ENCODE measurements at places on chromosomes 1 and 21.

GRCh38 chr1:246769306-246769705 is 45.1 kb downstream of the SCCPDH start:
- no peak for DNase-seq

DNA sequence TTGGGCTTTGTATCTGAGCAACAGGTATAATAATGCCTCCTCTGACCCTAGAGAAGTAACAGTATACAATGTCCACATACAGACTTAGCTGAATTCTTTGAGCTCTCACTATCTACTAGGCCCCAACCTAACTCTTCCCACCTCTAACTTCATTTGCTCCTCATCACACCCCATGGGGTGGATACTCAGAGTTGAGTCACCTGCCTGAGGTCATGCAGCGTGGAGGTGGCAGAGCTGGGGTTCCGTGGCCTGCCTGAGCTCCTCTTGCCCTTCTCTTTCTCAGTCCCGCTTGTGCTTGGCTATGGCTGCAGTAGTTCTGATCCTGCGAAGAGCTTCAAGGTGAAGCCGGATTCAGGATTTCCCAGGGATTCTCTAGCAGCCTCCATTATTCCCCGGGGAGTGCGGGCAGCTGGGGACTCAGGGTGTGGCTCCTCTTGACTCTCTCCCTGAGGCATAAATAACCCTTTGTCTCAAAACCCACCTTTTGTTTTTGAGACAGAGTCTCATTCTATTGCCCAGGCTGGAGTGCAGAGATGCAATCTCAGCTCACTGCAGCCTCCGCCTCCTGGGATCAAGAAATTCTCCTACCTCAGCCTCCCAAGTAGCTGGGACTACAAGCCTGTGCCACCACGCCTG is 29.9 kb upstream of the ACTL8 start:
- no peak for DNase-seq

- DNase-seq = no peak
Observed at GRCh38 chr1:228122921-228123441, 13.9 kb upstream of the MRPL55 start.

GRCh38 chr1:108584428-108584856 is 24.5 kb downstream of the EEIG2 start:
- no peak for DNase-seq

- no peak for DNase-seq
Observed at GRCh38 chr21:43866659-43867331, 1.8 kb downstream of the AGPAT3 start.

DNA sequence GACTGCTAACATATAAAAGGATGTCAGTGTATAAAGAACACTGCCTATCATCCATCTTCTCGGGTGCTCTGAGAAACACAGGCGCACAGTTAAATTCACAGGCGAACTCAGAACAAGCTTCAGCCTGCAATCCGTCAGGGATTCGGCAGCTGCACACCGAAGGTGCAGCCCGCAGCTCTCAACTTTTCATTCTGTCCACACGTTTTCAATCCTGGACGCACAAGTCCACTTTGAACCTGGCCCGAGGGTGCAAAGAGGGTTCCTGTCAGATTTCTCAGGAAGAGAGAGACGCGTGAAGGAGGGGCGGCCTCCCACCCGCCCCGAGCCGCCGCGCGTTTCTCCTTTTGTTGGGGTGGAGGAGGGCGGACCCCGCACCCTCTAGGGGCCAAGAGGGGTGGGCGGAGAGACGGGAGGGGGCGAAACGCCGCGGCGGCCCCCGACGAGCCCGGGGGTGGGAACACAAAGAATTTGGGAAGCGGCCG is 724 bp downstream of the DOCK7 start:
- DNase-seq = peak; percentile 21

GRCh38 chr1:90122654-90123340 is 127.9 kb downstream of the ZNF326 start:
- DNase-seq = peak; percentile 81

GRCh38 chr1:24972915-24973242 is 42.8 kb upstream of the RUNX3 start:
- DNase-seq = no peak

DNA sequence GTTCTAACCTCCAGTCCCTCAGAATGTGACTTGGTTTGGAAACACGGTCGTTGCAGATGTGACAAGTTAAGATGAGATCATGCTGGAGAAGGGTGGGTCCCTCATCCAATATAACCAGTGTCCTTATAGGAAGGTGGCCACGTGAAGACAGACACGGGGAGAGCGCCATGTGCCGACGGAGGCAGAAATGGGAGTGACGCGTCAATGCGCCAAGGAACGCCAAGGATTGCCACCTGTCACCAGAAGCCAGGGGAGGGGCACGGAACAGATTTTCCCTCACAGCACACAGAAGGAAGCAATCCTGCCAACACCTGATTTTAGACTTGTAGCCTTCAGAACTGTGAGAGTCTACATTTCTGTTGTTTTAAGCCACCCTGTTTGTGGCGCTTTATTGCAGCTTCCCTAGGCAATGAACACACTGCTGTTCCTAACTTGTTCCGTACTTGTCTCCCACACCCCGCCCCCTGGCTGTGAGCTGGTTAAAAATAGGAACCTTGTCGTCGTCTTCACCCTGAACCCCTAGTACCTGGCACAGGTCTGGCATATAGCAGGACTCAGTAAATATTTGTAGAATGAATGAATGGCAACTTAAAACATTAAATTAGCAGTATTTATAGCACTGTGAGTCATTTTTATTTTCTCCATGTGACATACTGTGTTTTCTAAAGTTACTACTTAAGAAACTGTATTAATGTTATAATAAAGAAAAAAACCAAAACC is 14.2 kb downstream of the RIMS3 start:
- DNase-seq = no peak

DNA sequence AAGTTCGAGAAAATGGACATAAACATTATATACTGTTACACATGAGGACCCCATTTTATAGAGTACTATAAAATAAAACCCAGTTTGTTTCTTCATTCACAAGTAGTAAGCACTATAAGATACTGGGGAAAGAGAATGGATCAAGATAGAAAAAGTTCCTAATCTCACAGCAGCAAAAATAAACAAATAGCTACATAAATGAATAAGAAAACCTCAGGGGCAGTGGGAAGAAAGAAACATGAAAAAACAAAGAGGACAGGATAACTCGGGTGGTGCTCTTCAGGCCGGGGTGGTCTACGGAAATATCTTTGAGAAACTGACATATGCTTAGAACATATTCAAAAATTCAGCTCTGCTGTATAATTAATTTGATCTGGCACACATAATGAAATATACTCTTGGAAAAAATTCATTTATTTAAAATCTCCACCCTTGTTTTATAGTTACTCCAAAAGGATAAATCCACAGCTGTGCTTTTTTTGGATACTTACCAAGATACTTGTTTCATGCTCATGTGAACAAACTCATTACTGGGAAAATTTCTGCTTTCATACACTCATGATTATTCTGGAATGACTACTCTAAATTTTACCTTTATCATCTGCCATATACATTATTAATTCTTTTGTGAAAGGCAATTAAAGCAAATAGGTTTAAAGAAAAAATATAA is 20.0 kb downstream of the CEP170 start:
- DNase-seq = no peak

DNA sequence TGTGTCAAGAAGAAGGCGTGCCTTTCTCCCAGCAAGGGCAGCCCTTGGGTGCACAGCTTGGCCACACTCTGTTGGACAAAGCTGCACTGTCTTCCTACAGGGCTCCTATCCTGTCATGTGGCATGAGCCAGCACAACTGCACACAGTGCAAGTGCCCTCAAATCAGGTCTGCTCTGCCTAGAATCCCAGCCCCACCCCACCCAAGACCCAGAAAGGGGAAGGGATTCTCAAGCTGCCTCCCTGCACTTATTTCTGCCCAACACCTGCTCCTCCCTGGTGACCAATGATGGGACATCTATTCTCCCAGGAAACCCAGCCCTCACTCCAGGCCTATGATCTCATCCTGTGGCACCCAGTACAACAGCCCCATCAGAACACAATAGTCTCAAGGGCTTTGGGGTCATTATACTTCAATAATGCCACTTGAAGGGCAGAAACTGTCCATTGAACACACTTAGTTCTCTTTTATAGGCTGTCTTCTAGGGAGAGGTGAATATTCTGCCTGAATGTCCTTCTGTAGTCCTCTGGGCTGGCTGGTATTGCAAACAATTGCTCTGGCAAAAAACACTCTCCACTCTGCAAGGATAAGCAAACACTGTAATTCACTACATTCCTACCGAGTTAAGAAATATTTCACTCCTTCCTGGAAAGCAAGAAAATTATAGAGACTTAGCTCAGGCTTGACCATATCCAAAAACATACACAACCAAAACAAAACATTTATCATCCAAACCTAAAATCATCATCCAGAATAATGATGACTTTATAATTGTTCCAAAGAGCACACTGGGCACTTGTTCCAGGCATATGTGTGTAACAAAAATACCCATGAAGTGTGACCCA is 43.1 kb upstream of the IGSF3 start:
- DNase-seq = peak; percentile 51

GRCh38 chr1:7300893-7301663 is 470.0 kb upstream of the VAMP3 start:
- DNase-seq = no peak

- DNase-seq = no peak
Observed at GRCh38 chr1:101257500-101258325, 20.9 kb downstream of the S1PR1 start.

DNA sequence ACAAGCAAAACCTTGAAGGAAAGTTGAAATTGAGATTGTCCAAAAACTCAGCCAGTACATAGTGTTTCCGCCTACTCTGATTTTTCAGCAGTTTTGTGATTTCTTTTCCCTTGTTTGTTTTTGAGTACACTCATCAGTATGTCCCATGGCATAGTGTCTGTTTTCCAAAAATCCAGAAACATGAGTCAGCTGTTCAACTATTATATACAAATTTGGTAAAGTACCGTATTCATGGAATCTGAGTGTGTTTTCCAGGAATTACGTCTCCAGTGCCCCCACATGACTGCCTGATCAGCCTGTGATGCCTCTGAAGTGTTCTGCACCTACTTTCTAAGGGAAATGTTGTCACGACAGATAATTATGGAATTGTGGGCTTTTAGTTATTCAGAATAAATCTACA is 186.8 kb downstream of the LTN1 start:
- DNase-seq = no peak

- no peak for DNase-seq
Observed at GRCh38 chr1:176243746-176244145, 36.7 kb upstream of the COP1 start.

DNA sequence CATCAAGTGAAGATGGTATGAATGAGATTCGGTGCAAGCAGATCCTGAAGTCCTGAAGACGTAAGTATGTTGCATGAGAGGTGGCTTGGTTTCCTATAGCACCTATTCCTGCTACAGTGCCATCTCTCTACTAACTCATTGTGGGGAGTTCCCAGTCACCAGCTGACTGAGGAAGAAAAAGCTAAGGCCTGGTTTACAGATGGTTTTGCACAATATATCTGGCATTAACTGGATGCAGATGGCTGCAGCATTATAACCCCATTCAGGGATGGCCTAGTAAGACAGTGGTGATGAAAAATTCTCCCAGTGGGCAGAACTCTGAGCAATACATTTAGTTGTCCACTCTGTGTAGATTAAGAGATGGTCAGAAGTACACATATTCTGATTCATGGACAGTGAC is 36.7 kb downstream of the RTCA start:
- no peak for DNase-seq

- DNase-seq = no peak
Observed at GRCh38 chr1:224489534-224490365, 55.2 kb upstream of the WDR26 start.

- no peak for DNase-seq
Observed at GRCh38 chr1:39130325-39130724, 74.2 kb upstream of the MACF1 start.

DNA sequence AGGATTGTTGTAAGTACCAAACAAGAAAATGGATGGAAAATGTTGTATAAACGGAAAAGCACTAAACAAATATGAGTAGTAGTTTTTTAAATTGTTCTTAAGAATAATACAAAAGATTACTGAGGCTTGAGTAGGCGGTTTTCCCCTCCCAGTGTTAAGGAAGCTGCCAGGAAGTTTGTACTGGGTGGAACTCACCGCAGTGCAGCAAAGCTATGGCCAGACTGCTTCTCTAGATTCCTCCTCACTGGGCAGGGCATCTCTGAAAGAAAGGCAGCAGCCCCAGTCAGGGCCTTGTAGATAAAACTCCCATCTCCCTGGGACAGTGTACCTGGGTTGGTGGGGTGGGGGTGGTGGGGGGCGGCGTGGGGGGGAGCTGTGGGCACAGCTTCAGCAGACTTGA is 58.7 kb downstream of the XCL2 start:
- DNase-seq = no peak

DNA sequence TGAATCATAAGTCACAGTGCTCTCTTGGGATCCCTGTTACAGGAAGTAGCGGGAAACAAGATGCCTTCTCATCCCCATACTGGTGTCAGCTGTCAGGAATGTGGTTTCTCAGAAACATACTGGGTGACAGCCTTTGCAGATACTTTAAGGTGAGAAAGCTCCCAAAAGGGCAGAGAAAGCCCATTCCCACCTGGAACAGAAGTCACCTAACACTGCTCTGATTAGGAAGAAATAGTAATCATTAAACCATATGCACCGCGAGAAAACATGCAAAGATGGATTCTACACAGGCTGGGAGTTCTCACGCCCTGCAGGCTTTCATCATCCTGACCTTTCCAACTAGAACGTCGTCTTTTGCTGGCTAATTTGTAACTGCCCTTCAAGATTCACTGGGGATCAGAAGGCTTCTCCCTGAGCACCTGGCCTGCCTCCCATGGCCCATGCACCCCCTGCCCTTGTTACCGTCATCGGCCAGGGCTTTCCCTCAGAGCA is 46.2 kb upstream of the SLC44A3 start:
- DNase-seq = no peak

- no peak for DNase-seq
Observed at GRCh38 chr1:147238053-147238902, 4.2 kb upstream of the CHD1L start.

DNA sequence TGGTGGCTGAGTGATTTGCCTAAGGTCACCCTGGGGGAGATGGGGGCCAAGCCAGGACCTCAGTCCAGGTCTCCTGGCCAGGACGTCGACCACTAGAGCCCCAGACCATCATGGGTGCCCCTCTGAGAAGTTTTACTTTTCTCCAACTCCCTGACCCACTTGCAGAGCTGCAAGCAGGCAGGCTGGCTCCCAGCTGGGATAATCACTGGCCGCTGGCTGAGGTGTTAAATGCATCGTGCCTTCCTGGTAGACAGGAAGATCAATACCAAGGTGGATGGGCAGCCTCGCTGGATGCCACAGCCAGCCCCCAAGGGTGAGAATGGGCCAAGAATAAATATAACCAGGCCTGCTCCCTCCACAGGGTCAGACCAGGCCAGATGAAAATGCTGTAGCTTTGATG is 106.2 kb downstream of the EPHB2 start:
- no peak for DNase-seq

GRCh38 chr1:197234581-197234980 is 33.5 kb upstream of the CRB1 start:
- no peak for DNase-seq

All from NCI-H1092 (cell line).